IPS DF 6.9 (cell line): ENCODE measurements at places on chromosomes 5 and 9.
A peak's percentile ranks its signal among the peaks of the same experiment; 100 is the strongest.

- no peak overlapping the region for H3K27ac ChIP-seq
- no peak overlapping the region for H3K4me3 ChIP-seq
- no peaks in the 10 kb centered on the region for H3K4me1 ChIP-seq
- no peaks in the 10 kb centered on the region for H3K27me3 ChIP-seq
- H3K36me3 ChIP-seq: no peaks in the 10 kb centered on the region
- no peak for DNase-seq
Observed at GRCh38 chr5:41503860-41504259, 6.5 kb downstream of the PLCXD3 start.

DNA sequence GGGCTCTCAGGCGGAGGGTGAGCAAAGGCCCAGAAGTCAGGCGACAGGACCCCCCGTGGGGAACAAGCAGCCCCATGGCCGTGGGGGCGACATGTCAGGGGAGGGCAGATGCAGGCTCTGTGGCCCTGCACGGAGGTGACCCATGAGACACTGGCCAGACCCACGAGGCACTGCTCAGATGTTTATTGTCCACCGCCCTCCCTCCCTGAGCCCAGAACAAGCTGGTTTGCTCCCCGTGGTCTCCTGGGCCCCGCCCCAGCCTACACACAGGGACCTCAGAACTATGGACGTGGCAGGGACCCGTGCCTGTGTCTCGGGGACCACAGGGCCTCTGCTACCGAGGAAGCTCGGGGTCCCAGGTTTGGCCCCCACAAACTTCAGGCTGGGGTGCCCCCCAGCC lies 1.9 kb downstream of the FUT7 start:
- no peak for DNase-seq
- H3K4me3 ChIP-seq: no peak overlapping the region
- H3K27ac ChIP-seq: no peak overlapping the region
- no peaks in the 10 kb centered on the region; the same call in 1 of the 2 replicates for H3K27me3 ChIP-seq
- H3K4me1 ChIP-seq: peaks cover 3% of the 10 kb centered on the region

- H3K4me3 ChIP-seq: no peak overlapping the region
- peaks cover 1% of the 10 kb centered on the region; the same call in 1 of the 2 replicates for H3K4me1 ChIP-seq
- no peaks in the 10 kb centered on the region for H3K27me3 ChIP-seq
- no peak for DNase-seq
- no peak overlapping the region for H3K27ac ChIP-seq
Observed at GRCh38 chr9:109414125-109414785, 83.9 kb downstream of the PTPN3 start.

GRCh38 chr9:128218518-128219389 lies 15.6 kb downstream of the DNM1 start:
- peak overlapping the region; percentile 18; the same call in 1 of the 2 replicates for H3K4me3 ChIP-seq
- peaks cover 16% of the 10 kb centered on the region for H3K36me3 ChIP-seq
- peak; percentile 98 for DNase-seq
- no peaks in the 10 kb centered on the region for H3K27me3 ChIP-seq
- H3K4me1 ChIP-seq: peaks cover 3% of the 10 kb centered on the region; the same call in 1 of the 2 replicates

DNA sequence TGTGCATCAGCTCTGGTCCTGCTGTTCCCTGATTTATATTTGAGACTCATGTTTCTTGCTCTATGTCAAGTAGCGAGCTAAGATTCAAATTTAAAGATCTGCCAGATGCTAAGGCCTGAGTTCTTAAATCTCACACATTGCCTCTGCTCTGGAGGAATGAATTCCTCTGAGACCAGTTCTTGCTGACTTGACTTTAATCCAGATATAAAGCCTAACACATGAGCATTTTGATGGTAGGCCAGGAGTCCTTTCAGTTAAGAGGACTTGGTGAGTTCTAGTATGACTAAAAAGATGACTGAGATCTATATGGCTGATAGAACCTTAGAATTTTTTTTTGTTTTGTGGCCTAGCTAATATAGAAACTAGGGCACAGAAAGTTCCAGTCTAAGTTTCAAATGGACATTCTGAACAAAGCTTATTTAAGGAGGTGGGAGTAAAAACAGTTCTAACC lies 1.3 kb upstream of the INIP start:
- H3K36me3 ChIP-seq: no peaks in the 10 kb centered on the region
- no peak overlapping the region for H3K4me3 ChIP-seq
- no peaks in the 10 kb centered on the region for H3K27me3 ChIP-seq
- no peaks in the 10 kb centered on the region for H3K4me1 ChIP-seq

DNA sequence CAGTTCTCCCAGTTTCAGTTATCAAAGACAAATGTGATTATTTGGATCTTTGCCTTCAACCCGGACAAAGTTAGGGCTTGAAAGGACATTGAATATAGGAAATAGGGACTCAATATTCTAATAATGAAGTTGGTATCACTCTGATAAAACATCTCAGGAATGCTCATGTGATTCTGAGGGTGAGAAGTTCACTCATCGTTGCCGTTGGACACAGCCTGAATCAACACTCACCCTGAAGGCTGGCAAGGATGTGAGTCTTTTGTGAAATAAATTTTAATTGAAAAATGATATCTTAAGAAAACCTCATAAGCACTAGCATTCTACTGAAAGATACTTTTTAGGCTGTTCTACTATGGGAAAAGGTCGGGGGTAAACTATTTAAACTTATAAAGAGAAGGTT lies 44.8 kb upstream of the C9orf72 start:
- no peak overlapping the region for H3K27ac ChIP-seq
- H3K36me3 ChIP-seq: no peaks in the 10 kb centered on the region
- no peak overlapping the region for H3K4me3 ChIP-seq
- no peaks in the 10 kb centered on the region for H3K27me3 ChIP-seq

DNA sequence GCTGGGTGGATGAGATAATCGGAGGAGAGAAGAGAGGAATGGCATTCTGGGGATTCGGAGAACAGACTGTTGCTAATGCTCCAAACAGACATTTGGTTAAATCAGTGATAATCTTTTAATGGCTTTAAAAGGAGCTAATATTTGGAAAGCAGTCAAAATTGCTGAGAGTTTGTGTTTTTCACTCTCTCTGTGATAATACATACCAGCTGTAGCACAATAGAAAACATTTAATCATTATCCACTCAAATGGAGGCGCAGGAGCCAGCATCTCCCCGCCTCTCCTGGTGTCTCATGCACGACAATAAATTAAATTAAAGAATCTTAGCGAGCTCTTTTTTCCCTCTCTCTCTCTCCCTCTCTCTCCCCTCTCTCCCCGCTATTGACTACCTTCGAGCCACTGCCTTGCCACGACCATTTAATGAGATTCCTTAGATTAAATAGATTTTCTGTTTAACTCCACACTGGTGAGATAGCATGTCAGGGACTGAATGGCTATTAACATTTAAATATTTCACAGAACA lies 268.6 kb upstream of the MVB12B start:
- no peak for DNase-seq
- H3K27me3 ChIP-seq: no peaks in the 10 kb centered on the region
- H3K4me1 ChIP-seq: no peaks in the 10 kb centered on the region
- H3K4me3 ChIP-seq: no peak overlapping the region

DNA sequence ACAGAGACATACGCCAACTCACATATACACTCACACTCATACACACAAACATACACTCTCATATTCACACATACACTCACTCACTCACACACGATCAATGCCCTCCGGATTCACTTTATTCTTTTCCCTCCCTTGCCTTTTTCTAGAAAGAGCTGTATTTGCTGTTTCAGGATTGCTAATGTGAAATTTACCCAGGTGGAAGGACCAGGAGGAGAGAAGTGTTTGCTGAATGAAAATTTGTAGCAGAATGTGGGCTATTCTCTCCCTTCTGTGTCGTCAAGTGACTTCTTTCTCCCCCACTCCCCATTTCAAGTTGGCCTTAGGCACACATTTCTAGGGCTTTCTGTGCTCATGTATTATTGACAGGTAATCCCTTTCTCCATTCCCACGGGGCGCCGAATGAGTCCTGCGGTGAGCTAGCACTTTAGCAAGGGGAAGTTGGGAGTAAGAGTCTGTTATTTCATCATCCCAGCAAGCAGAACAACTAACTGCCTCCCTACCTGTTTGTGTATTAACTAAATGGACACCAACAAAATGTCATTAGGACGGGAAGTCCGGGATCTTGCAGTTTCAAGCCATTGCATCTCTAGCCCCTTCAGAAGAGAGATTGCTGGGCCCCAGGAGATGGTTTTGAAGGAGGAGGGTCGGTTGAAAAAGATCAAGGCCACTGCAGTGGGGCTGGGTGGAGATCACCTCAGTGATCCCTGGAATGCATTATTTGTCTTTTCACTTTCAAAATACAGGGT lies 97.1 kb upstream of the TAF11L2 start:
- H3K27me3 ChIP-seq: no peaks in the 10 kb centered on the region; the same call in 1 of the 2 replicates
- peaks cover 8% of the 10 kb centered on the region; the same call in 1 of the 2 replicates for H3K4me1 ChIP-seq
- no peaks in the 10 kb centered on the region for H3K36me3 ChIP-seq
- peak overlapping the region; percentile 55 for H3K27ac ChIP-seq
- H3K4me3 ChIP-seq: no peak overlapping the region

- peaks cover 8% of the 10 kb centered on the region; the same call in 1 of the 2 replicates for H3K4me1 ChIP-seq
- no peaks in the 10 kb centered on the region for H3K36me3 ChIP-seq
- no peak for DNase-seq
- H3K27ac ChIP-seq: no peak overlapping the region
Observed at GRCh38 chr9:79670269-79670961, 98.7 kb downstream of the TLE4 start.

- H3K36me3 ChIP-seq: no peaks in the 10 kb centered on the region
- no peak overlapping the region for H3K4me3 ChIP-seq
- H3K4me1 ChIP-seq: no peaks in the 10 kb centered on the region
Observed at GRCh38 chr5:145347026-145347616, 488.0 kb downstream of the PRELID2 start.

DNA sequence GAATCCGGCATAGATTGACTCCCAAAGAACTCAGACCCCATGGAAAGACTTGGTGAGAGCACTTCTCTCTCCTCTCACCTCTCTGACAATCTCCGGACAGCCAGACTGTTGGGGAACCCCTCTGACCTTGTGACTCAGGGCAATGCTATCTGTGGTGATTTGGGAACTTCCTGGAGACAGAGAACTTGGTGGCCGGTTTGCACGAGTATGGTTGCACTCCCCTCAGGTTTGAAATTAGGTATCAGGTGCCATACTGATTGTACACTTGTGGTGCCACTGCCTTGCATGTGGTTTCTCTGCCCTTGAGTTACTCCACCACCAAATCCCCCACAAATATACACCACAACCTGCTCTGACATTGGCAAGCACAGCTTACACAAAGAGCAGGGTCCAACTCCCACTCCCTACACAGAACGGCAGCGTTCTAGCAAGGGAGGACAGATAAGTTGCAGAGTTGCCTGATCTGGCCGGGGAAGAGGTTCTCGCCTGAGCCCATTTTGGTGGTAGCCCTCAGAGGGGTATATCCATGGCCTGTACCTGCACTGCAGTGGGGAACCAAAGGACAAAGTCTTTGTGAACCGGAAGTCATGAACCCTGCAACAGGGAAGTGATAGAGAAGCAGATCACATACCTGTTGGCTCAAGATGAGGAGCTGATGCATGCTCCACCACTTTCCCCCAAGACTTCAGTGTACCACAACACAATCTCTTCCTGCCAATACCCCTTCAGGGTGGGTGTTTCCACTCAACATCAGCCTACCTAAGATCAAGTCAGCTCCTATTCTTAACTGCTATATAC lies 255.1 kb downstream of the MCTP1 start:
- no peak overlapping the region for H3K4me3 ChIP-seq
- no peaks in the 10 kb centered on the region for H3K4me1 ChIP-seq
- DNase-seq: no peak
- H3K27ac ChIP-seq: no peak overlapping the region
- no peaks in the 10 kb centered on the region for H3K36me3 ChIP-seq
- no peaks in the 10 kb centered on the region for H3K27me3 ChIP-seq

GRCh38 chr9:132946631-132947295 lies 2.3 kb upstream of the TSC1 start:
- no peaks in the 10 kb centered on the region for H3K27me3 ChIP-seq
- no peaks in the 10 kb centered on the region for H3K36me3 ChIP-seq
- peaks cover 4% of the 10 kb centered on the region for H3K4me1 ChIP-seq
- no peak overlapping the region for H3K4me3 ChIP-seq

DNA sequence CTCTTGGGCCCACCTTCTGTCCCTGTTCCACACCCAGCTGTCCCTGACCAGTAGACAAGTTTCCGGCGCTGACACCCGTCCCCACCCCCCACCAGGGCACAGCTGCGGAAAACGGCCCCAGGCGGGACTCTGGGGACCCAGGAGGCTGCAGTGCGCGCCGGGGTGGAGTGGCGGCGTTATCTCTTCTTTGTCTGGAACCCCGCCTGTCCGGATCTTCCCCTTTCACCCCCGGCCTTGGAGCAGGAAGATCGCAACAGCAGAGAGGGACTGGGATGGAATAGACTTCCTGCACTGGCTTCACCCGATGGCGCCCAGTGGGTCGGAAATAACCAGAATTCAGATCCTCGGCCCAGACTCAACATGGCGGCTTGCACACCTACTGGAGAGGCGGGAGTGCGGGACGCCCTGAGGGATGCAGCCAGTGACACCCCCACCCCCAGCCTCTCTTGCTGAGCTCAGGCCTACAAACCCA lies 4.7 kb downstream of the PAX5 start:
- H3K27ac ChIP-seq: no peak overlapping the region
- no peaks in the 10 kb centered on the region for H3K36me3 ChIP-seq
- no peaks in the 10 kb centered on the region for H3K4me1 ChIP-seq
- H3K4me3 ChIP-seq: peak overlapping the region; percentile 32; the same call in 1 of the 2 replicates
- peaks cover 91% of the 10 kb centered on the region for H3K27me3 ChIP-seq

DNA sequence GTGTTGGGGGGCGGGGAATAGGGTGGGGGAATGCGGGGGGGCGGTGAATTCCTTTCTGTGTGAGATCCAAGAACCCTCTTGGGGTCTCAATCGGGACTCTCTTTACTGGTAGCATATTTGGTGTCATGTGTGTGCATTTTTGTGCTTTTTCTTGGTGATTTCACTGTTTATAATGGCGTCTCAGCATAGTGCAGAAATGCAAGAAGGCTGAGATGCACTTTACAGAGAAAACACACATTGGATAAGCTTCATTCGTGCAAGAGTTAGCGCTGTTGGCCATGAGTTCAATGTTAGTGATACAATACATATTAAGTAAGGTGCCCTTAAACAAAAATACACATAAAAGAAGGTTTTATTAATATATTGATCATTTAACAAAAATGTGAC lies 771 bp upstream of the ENTPD8 start:
- H3K27ac ChIP-seq: no peak overlapping the region
- H3K27me3 ChIP-seq: no peaks in the 10 kb centered on the region
- H3K36me3 ChIP-seq: no peaks in the 10 kb centered on the region
- peak overlapping the region; percentile 47; the same call in 1 of the 2 replicates for H3K4me3 ChIP-seq
- DNase-seq: no peak

- H3K4me1 ChIP-seq: no peaks in the 10 kb centered on the region
- no peak overlapping the region for H3K27ac ChIP-seq
- no peak overlapping the region for H3K4me3 ChIP-seq
Observed at GRCh38 chr9:75200892-75201470, 112.7 kb downstream of the OSTF1 start.

GRCh38 chr5:166123717-166124116 lies 2167.7 kb upstream of the WWC1 start:
- no peaks in the 10 kb centered on the region for H3K36me3 ChIP-seq
- DNase-seq: no peak
- H3K4me3 ChIP-seq: no peak overlapping the region
- H3K27me3 ChIP-seq: no peaks in the 10 kb centered on the region
- no peak overlapping the region for H3K27ac ChIP-seq

DNA sequence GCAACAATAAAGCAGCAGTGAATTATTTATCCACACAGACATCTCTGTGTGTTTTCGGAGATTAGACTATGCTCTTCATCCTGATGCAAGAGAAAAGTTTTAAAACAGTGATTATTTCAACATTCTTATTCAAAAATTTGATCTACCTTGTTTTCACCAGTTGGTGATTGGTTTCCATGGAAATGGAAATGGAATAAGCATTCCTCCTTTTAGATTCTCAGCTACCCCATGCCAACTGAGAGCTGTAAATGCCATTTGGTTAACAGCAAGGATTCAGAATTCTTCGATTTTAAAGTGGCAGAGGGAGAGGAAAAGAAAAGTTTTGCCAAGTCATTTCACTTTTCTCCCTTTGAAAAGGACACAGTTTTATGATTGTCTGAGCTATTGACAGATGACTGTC lies 154.7 kb downstream of the PCSK5 start:
- peak; percentile 31 for DNase-seq
- peaks cover 2% of the 10 kb centered on the region; the same call in 1 of the 2 replicates for H3K4me1 ChIP-seq
- no peak overlapping the region for H3K4me3 ChIP-seq
- no peaks in the 10 kb centered on the region for H3K27me3 ChIP-seq
- H3K36me3 ChIP-seq: no peaks in the 10 kb centered on the region
